HTR-8/SVneo (cell line): ENCODE measurements at places on chromosomes 16 and 17.

GRCh38 chr16:55439101-55439690, 39.8 kb upstream of the MMP2 start:
- DNase-seq: no peak

DNA sequence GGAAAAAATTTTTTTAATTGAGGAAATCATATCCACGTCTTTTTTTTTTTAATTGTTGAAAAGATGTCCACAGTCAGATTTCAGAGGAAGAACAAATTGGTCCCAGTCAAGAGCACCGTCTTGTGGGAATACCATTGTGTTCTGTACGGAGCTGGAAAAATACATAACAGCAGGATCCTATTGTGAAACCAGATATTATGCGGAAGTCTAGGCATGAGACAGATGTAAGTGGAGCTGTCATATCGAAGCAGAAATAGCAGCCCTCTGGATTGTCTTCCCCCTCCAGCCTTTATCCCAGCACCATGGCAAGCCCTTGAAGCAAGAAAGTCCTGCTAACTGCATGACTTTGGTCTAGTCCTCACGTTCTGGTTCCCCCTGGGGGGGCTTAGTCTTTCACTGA, 391.6 kb upstream of the ASIC2 start:
- no peak for DNase-seq

- no peak for DNase-seq
These were observed 385.9 kb upstream of the ZFHX3 start for GRCh38 chr16:73433731-73434307.

GRCh38 chr17:68389041-68389440, 68.3 kb downstream of the WIPI1 start:
- DNase-seq: no peak

DNA sequence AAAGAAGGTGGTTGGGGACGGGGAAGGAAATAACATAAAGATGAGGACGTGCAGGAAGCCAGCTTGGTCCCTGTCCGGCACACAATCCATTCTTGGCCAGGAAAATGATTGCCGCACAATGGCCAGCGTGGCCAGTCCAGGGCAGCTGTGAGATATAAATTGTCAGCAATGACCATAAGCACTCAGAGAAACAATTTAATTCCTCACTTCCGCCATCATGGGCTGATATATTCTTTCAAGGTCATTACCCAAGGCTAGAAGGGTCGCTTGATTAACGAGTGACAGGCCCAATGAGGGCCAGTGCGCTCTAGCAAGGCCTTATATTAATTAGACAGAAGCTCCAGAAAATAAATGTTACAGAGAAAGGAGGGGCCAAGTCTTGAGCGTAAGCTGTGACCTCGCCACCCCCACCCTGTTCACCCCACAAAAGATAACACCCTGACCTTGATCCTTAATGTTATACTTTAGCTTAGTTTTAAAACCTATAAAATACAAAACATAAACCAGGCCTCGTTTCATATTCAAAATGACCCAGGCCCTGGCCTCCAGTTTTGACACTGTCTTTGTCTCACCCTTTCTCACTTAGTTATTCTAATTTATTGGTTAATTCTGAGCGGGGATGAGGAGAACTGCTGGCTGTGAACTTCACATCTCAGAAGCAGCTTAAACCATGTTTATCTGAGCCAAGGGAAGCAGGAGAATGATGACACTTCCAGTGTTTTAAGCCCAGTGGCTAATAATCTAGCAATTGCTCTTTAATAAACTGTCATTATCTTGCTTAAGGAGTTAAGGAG, 478.3 kb upstream of the ZFHX3 start:
- no peak for DNase-seq
